ENCODE measurements at places on chromosomes 6 and 20. TPM values are rescaled to one million over a fixed set of nuclear protein-coding genes. Genes with fewer than 3 reads are reported as not detected.

DNA sequence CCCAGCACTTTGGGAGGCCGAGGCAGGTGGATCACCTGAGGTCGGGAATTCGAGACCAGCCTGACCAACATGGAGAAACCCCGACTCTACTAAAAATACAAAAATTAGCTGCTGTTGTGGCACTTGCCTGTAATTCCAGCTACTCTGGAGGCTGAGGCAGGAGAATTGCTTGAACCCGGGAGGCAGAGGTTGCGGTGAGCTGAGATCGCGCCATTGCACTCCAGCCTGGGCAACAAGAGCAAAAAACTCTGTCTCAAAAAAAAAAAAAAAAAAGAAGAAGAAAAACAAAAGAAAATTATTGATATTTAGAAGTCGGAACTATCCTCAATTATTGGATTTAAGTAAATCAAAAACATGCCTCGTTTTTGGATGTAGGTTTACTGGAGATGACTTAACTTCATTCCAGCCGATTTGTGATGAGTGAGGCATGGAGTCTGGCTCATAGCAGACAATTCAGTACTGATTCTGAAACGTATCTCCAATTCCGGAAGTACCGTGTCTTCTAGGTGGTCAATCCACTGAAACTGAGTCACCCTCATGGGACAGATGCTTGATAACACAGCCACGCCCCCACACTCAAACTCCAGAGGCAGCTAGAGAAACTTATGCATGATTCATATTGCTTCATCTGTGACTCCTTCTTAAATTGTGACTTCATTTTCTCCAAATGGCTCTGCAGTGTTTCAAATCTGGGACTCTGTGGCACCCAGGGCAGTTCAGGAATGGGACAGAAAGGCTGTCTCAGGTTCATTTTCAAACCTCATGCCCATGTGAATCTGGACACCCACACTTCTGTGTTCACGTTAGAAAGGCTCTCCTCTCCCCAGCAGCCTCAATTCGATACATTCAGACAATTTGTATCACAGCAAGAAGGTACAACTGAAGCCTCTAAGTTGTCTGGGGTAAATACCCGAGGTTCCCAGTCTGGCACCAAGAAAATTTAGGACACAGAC, 110.4 kb upstream of the ARMC2 start:
- H3K36me3 ChIP-seq: no peaks in the 10 kb centered on the region
- DNase-seq: peak; percentile 38
- H3K27ac ChIP-seq: no peak overlapping the region
- H3K27me3 ChIP-seq: no peaks in the 10 kb centered on the region

DNA sequence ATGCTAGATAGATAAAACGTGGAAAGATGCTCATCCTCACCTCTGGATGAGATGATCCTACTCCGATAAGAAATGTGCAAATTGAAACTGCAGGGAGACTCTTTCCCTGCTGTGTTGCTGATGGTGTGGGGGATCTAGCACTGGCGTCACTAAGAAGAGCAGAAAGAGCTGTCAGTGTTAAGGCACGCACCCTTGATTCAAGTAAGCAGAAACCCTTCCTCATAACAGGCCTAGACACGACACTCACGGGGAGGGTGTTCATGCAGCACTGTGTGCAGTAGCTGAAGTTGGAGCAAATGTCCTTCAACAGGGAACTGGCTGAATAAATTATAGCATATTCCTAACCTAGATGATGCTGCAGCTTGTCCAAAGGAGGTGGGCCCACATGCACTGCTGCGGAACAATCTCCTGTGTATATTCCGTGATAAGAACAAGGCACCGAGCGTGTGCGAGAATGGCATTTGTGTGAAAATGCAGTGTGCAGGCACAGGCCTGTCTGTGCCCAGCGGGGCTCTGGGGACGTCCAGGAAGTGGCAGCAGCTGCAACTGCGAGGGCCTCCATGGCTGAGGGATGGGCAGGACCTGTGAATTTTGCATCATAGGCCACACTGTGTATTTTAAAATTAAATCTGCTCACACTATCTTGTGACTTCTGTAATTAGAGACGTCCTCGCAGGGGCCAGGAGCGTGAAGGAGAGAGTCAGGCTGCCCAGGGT, 64.0 kb downstream of the TCP11 start:
- H3K27ac ChIP-seq: no peak overlapping the region
- H3K4me1 ChIP-seq: peaks cover 17% of the 10 kb centered on the region
- H3K4me3 ChIP-seq: no peak overlapping the region
- no peaks in the 10 kb centered on the region for H3K27me3 ChIP-seq
- no peak for DNase-seq

GRCh38 chr20:23243791-23244155, 106.8 kb upstream of the NXT1 start:
- H3K27ac ChIP-seq: no peak overlapping the region
- no peak for DNase-seq
- H3K4me1 ChIP-seq: peaks cover 26% of the 10 kb centered on the region
- H3K36me3 ChIP-seq: no peaks in the 10 kb centered on the region
- H3K27me3 ChIP-seq: no peaks in the 10 kb centered on the region

Gene WFDC12
- not detected for total RNA-seq

DNA sequence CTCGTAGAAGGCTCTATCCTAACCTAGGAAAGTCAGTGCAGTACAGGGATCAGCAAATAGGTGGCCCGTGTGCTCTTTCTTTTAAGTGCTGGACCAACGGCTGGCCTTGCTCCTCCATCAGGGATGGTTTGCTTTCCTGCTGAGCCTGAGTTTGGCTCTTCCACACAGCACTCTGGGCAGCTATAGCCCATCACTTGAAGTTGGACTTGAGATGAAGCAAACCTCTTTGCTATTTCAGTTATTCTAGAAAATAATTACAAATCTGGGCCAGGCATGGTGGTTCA, 66.9 kb upstream of the KCNK16 start:
- no peaks in the 10 kb centered on the region for H3K4me1 ChIP-seq
- no peak overlapping the region for H3K27ac ChIP-seq
- no peaks in the 10 kb centered on the region for H3K36me3 ChIP-seq
- H3K27me3 ChIP-seq: no peaks in the 10 kb centered on the region
- DNase-seq: no peak

- DNase-seq: no peak
- no peak overlapping the region for H3K27ac ChIP-seq
- H3K36me3 ChIP-seq: no peaks in the 10 kb centered on the region
- H3K4me3 ChIP-seq: no peak overlapping the region
- H3K27me3 ChIP-seq: no peaks in the 10 kb centered on the region
- no peaks in the 10 kb centered on the region for H3K4me1 ChIP-seq
Measured at GRCh38 chr6:84517741-84518530, 246.5 kb downstream of the TBX18 start.

Data from heart right ventricle (tissue), 16 donors.